SK-N-SH (cell line): ENCODE measurements at places on chromosomes 11 and 22. TPM values are rescaled to one million over a fixed set of nuclear protein-coding genes. Genes with fewer than 3 reads are reported as not detected.

Gene ANGPTL5
- polyA plus RNA-seq: not detected in 2 replicates

DNA sequence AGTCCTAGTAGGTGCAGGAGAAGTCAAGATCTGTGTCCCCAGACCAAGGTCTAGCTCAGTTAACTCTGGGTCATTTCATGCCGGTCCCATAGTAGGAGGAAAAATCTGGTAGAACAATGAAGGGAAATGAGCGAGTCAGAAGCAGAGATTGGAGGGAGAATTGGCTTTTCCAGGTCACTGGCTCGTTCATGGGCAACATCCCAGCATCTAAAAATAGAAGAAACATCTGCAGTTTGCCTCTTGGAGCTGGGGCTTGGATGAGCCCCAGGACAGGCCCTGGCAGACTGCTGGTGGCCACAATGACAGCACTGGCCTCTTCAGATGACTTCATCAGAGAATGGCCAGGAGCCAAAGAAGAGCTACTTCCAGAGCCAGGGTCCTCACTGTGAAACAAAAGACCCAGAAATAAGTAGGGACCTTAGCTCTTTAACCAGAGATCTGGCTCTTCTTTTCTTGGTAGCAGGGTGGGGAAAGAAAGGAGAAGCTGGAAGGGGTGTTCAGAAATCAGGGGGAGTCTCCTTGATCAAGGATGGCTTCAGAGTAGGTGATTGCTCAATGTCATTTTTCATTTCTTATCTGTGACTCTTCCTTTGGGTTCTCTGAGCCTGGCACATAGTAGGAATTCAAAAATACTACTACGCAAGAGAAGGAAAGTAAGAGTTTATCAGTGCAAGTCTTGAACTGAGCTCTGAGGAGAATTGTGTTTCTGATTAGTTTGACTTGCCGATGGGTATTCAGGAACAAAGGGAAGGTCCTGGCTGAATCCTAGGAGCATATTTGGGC lies 102.6 kb downstream of the TMPRSS5 start:
- DNase-seq: no peak
- H3K27me3 ChIP-seq: no peaks in the 10 kb centered on the region
- peak overlapping the region; percentile 53; the same call in 1 of the 2 replicates for H3K27ac ChIP-seq
- no peak overlapping the region for H3K4me3 ChIP-seq
- H3K36me3 ChIP-seq: no peaks in the 10 kb centered on the region

- H3K4me3 ChIP-seq: no peak overlapping the region
- H3K27ac ChIP-seq: no peak overlapping the region
- no peaks in the 10 kb centered on the region for H3K36me3 ChIP-seq
- peaks cover 5% of the 10 kb centered on the region for H3K4me1 ChIP-seq
- H3K27me3 ChIP-seq: no peaks in the 10 kb centered on the region
- no peak for DNase-seq
These were observed 46.3 kb upstream of the ALKBH3 start for GRCh38 chr11:43834286-43834685.

Gene DCHS1
- 3.0 and 5.7 TPM in 2 replicates for polyA plus RNA-seq

- no peak for DNase-seq
- peaks cover 9% of the 10 kb centered on the region; the same call in 1 of the 2 replicates for H3K4me1 ChIP-seq
- no peaks in the 10 kb centered on the region for H3K27me3 ChIP-seq
These were observed 83.1 kb downstream of the WNT11 start for GRCh38 chr11:76123248-76123647.

GRCh38 chr11:120482149-120482548 lies 29.4 kb upstream of the GRIK4 start:
- no peaks in the 10 kb centered on the region for H3K27me3 ChIP-seq
- no peak overlapping the region for H3K4me3 ChIP-seq
- H3K27ac ChIP-seq: no peak overlapping the region
- H3K36me3 ChIP-seq: peaks cover 72% of the 10 kb centered on the region
- no peaks in the 10 kb centered on the region for H3K4me1 ChIP-seq

GRCh38 chr22:22745225-22746060 lies 101.0 kb downstream of the GGTLC2 start:
- H3K27me3 ChIP-seq: no peaks in the 10 kb centered on the region; the same call in 1 of the 2 replicates
- no peak overlapping the region for H3K27ac ChIP-seq
- no peaks in the 10 kb centered on the region for H3K4me1 ChIP-seq
- no peak overlapping the region for H3K4me3 ChIP-seq

GRCh38 chr11:3101921-3102640 lies 44.9 kb upstream of the CARS1 start:
- H3K36me3 ChIP-seq: peaks cover 11% of the 10 kb centered on the region
- no peaks in the 10 kb centered on the region for H3K27me3 ChIP-seq
- H3K4me1 ChIP-seq: no peaks in the 10 kb centered on the region
- DNase-seq: peak; percentile 25

Gene DEFB131B
- polyA plus RNA-seq: not detected in 2 replicates

DNA sequence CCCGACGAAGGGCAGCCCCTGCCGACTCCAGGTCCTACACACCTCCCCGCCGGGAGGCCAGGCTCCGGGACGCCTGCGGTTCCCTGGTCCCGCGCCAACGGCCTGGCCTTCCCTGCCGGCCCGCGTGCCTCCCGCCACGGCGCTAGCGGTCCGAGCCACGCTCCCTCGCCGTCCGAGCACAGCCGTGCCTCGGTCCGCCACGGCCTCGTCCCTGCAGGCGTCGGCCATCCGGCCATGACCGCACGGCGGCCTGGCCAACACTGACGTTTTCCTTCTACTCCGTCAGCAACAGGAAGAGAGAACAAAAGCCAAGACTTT lies 532 bp downstream of the EIF4G2 start:
- peak overlapping the region; percentile 94 for H3K27ac ChIP-seq
- DNase-seq: no peak
- H3K4me3 ChIP-seq: peak overlapping the region; percentile 75
- peaks cover 27% of the 10 kb centered on the region for H3K4me1 ChIP-seq

DNA sequence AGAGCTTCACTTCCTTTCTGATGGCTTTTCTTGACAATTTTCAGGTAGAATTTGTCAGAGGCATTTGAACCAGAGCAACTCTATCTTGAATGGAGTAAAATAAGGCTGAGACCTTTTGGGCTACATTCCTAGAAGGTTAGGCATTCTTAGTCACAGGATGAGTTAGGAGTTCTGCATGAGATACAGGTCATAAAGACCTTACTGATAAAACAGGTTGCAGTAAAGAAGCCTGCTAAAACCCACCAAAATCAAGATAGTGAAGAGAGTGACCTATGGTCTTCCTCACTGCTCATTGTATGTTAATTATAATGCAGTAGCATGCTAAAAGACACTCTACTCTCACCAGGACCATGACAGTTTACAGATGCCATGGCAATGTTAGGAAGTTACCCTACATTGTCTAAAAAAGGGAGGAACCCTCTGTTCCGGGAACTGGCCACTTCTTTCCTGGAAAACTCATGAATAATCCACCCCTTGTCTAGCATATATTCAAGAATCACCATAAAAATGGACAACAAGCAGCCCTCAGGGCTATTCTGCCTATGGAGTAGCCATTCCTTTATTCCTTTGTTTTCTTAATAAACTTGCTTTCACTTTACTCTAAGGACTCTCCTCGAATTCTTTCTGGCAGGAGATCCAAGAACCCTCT lies 1519.7 kb upstream of the TENM4 start:
- H3K27ac ChIP-seq: no peak overlapping the region

Gene RAB38
- 0.66 and 0.76 TPM in 2 replicates for polyA plus RNA-seq

GRCh38 chr11:108629274-108629673 lies 35.6 kb upstream of the DDX10 start:
- H3K27me3 ChIP-seq: no peaks in the 10 kb centered on the region
- H3K27ac ChIP-seq: no peak overlapping the region

- peaks cover 31% of the 10 kb centered on the region; the same call in 1 of the 2 replicates for H3K36me3 ChIP-seq
- H3K27ac ChIP-seq: no peak overlapping the region
- no peaks in the 10 kb centered on the region for H3K4me1 ChIP-seq
- peak; percentile 36 for DNase-seq
- no peaks in the 10 kb centered on the region for H3K27me3 ChIP-seq
These were observed 9.8 kb downstream of the EHBP1L1 start for GRCh38 chr11:65585396-65586246.

DNA sequence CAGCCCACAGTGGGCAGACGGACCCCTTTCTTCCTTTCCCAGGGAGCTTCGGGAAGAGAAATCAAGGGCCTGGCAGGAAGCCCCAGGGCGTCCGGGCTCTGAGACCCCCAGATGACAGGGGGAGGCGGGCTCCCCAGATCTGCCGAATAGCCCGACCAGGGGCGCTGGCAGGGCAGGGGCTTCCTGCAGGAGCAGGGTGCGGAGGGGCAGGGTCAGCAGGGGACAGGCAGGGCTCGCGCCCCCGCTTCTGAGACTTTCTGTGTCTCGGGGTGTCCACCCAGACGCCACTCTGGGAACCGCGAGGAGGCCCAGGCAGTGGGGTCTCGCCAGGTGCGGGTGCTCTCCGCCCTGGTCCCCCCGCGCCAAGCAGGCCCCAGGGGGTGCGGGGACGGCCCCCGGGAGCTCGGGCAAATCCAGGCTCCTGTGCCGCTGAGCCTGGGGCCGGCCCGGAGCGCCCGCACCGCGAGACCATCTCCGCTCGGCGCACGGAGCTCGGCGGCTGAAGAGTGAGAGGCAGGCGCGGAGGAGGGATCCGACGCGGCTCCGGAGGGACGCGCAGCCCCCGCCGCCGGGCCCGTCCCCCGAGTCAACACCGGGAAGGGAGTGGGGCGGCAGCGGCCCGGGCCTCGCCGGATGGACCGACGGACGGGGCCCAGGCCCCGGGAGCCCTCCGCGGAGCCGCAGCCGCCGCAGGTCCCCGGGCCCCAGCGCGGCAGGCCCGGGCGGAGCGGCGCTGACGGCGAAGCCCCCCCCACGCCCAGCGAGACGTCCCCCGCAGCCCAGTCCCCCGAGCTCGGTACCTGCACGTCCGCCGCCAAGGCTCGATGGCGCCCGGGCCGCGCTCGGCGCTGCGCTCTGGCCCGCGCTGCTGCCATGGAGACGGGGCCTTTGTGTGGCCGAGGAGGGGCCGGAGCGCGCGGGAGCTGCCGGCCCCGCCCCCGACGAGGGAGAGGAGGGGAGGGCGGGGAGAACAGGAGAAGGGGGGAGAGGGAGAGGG lies at the start of gene PLXNB2:
TSS of gene PLXNB2 (minus strand) at position 894 of the 997 bp plus-strand sequence. CDS start 17,062 bp downstream, outside the sequence.
- DNase-seq: peak; percentile 96
- peaks cover 53% of the 10 kb centered on the region; the same call in 1 of the 2 replicates for H3K4me1 ChIP-seq
- H3K4me3 ChIP-seq: peak within 1 kb of the TSS; percentile 95
- H3K27me3 ChIP-seq: no peaks in the 10 kb centered on the region
- peak within 1 kb of the TSS; percentile 95 for H3K27ac ChIP-seq
- peaks cover 3% of the 10 kb centered on the region for H3K36me3 ChIP-seq

Gene NELL1
- polyA plus RNA-seq: 0.02 TPM in 1 of 2 replicates, not detected in the other

DNA sequence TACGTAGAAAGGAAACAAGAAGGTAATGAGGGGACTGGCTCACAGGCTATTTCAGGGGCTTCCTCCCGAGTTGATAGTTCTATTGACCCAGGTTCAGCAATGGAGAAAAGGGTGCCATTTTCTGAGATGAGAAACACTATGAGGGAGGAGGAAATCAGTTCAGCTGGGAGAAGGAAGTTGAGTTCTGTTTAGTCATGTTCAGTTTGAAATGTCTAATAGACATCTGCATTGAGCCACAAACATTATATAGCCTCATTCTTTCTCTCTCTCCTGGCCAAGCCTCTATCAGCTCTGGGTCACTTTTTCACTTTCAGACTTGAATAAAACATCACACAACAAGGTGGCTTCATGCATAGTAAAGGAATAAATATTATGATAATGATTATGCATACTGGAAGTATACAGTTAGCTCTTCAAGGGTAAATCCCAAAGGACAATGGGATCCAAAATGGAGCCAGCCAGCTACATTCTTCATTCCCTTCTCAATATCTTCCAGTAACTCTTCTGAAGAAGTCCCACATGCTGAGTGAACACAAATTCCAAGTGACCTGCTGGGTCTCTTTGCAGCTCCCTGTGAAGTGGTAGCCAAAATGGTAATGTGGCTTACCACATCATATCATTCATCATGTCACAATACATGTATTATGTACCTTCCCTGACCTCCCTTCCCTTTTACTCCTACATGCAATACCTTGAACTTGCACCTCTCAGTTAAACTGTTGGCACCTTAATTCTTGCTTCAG lies 80.9 kb upstream of the CD44 start:
- H3K4me3 ChIP-seq: no peak overlapping the region
- H3K36me3 ChIP-seq: no peaks in the 10 kb centered on the region
- no peaks in the 10 kb centered on the region for H3K27me3 ChIP-seq
- 0 out of 2 replicates have a peak, but pooled peaks cover 3% of the 10 kb centered on the region for H3K4me1 ChIP-seq

- H3K36me3 ChIP-seq: no peaks in the 10 kb centered on the region
- H3K27ac ChIP-seq: no peak overlapping the region
- H3K27me3 ChIP-seq: no peaks in the 10 kb centered on the region
- H3K4me3 ChIP-seq: no peak overlapping the region
- no peaks in the 10 kb centered on the region for H3K4me1 ChIP-seq
These were observed 7.5 kb upstream of the C11orf97 start for GRCh38 chr11:94504689-94505293.

Gene BAIAP2L2
- 0.13 and 0.16 TPM in 2 replicates for polyA plus RNA-seq

DNA sequence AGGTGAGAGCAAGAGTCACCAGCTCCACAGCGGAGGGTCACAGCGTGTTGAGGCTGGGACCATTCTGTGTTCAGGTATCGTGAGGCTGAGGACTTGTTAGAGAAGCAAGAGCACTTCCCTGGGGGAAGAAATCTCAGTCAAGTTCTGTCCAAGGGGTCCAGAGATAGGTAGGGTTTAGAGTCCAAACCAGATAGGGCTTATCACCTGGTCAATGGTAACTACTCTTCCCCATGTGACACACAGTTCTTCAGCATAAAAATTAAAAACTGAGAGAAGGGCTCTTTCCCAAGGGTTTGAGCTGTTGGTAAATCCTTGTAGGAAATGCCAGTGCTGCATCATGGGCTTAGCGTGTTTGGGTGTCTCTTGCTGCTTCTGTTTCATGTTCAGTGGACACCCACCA lies 54.8 kb upstream of the MN1 start:
- peaks cover 92% of the 10 kb centered on the region for H3K36me3 ChIP-seq
- peaks cover 59% of the 10 kb centered on the region for H3K4me1 ChIP-seq
- DNase-seq: no peak

DNA sequence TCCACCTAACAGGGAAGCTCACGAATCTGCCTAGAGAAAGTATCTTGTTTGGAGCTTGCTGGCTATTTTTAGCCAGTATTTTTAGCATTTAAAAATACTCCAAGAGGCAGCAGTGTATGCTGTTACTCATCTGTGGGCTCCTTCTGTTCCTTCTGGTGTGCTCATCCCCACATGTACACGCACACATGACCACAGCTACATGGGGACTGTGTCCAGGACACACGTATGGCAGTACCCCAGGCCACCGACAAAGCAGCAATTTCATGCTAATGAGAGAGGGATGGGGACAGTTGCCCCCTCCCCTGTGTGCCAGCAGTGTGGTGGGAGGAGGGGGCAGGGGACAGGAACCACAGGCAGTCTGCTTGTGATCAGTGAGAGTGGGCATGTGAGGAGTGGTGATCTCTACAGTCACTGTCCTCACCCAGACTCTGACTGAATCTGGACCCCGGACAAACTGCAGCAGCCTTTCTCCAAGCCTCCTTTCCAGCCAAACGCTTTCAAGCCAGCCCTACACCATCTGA lies 16.4 kb downstream of the USP2 start:
- no peak overlapping the region for H3K27ac ChIP-seq
- H3K4me3 ChIP-seq: no peak overlapping the region
- no peak for DNase-seq
- peaks cover 42% of the 10 kb centered on the region for H3K4me1 ChIP-seq
- H3K36me3 ChIP-seq: no peaks in the 10 kb centered on the region
- no peaks in the 10 kb centered on the region for H3K27me3 ChIP-seq

DNA sequence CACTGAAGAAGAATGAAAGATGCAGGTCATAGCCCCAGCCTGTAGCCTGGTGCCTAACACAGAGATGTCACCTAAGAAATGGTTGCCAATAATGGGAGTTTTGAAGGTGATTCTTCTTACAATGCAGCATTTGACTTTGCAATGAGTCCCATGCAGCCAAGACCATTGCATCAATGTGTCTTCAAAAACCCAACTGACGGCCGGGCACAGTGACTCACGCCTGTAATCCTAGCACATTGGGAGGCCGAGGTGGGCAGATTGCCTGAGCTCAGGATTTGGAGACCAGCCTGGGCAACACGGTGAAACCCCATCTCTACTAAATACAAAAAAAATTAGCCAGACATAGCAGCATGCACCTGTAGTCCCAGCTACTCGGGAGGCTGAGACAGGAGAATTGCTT lies 89.3 kb upstream of the ASPHD2 start:
- H3K27me3 ChIP-seq: no peaks in the 10 kb centered on the region
- H3K4me3 ChIP-seq: no peak overlapping the region
- H3K36me3 ChIP-seq: no peaks in the 10 kb centered on the region

Gene TSGA10IP
- polyA plus RNA-seq: not detected in 2 replicates
